ENCODE measurements at places on chromosomes 4 and X.

- no peak for DNase-seq
Measured at GRCh38 chr4:91092398-91092980, 965.3 kb downstream of the CCSER1 start.

DNA sequence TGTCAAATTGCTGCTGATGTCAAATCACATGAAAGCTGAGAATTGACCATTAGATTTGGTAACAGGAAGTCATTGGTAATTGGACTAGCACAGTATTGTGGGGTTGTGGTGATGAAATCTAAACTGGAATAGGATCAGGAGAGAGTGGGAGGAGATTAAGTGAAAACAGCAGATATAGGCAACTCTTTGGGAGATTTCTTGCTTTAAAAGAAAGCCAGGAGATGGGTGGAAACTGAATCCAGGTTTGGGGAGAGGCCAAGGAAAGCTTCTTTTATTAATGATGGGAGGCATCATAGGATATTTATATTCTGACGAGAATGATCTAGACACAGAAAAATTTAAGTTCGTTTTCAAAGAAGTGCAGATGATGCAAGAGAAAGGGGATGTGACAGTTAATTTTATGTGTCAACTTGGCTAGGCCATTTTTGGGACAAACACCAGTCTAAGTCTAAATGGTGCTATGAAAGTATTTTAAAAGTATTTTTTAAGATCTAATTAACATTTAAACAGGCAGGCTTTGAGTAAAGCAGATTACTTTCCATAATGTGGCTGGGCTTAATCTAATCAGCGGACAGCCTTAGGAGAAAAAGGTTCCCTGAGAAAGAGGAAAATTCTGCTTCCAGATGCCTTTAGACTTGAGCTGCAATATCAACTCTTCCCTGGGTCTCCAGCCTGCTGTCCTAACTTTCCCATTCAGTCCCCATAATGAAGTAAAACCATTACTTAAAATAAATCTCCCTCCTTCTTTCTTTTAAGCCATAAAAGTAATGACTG is 24.7 kb downstream of the SEC24D start:
- DNase-seq: no peak

DNA sequence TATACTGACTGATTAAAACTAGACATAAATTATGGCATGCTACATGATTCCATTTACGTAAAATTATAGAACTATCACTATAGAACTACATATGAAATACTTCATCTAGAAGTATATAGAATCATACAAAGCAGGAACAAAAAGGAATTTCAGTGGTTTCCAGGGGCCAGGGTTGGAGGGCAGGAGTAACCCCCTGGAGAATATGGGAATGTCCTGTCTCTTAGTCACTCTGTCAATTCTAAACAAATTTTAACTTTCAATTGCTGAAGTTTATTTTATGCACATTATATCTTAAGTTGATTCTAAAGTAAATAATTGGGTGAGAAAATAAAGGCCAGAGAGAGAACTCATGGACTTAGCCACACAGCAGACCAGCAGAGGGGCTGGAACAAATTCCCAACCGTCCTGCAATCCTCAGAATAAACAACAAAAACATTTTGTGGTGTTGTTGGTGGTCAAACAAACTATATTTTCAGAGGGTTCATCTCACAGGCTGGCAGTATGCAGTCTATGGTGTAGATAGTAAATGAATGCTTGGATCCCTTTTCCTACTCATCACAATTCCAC is 476.9 kb upstream of the SLIT2 start:
- DNase-seq: no peak

GRCh38 chrX:41490446-41490845 is 43.3 kb downstream of the NYX start:
- no peak for DNase-seq

DNA sequence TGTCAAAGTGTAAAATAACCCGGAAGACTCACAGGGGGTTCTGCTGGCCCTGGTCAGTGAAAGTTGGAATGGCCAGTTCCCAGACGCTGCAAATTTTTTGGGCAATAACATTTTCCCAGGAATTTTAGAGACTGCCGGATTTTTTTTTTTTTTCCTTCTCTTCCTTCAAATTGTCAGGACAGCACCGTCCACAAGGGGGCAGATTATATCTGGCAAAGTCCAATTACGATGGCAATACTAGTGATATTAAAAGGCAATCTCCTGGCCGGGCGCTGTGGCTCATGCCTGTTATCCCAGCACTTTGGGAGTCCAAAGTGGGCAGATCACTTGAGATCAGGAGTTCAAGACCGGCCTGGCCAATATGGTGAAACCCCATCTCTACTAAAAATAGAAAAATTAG is 20.5 kb downstream of the SLC25A5 start:
- DNase-seq: peak; percentile 4

- DNase-seq: no peak
Measured at GRCh38 chrX:136259543-136259942, 8.3 kb upstream of the MAP7D3 start.

GRCh38 chr4:81601358-81601694 is 129.6 kb upstream of the RASGEF1B start:
- no peak for DNase-seq

GRCh38 chr4:85492336-85492735 is 17.4 kb downstream of the ARHGAP24 start:
- no peak for DNase-seq

- DNase-seq: no peak
Measured at GRCh38 chrX:3461397-3462165, 115.1 kb upstream of the MXRA5 start.

DNA sequence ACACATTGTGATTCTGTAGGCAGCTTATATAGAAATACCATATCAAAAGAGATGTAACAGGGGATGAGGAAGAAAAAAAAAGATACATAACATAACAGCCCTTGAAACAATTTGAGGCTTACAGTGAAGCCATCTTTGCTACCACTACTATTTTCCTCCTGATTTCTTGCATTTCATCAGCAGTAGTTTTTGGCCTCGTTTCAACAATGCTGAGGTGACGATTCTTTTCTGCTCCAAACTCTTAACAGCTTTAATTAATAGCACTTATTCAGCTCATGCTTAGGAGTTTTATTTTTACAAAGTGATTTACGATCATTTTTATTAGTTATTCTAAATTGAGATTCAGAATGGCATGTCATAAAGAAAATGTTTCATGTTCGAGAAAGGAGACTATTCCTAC is 163.2 kb downstream of the DCK start:
- DNase-seq: no peak

GRCh38 chr4:184294606-184295133 is 77.0 kb upstream of the ENPP6 start:
- DNase-seq: no peak

- no peak for DNase-seq
Measured at GRCh38 chr4:71938776-71939175, 93.0 kb upstream of the NPFFR2 start.

GRCh38 chr4:182454440-182455013 is 211.3 kb downstream of the TENM3 start:
- no peak for DNase-seq

DNA sequence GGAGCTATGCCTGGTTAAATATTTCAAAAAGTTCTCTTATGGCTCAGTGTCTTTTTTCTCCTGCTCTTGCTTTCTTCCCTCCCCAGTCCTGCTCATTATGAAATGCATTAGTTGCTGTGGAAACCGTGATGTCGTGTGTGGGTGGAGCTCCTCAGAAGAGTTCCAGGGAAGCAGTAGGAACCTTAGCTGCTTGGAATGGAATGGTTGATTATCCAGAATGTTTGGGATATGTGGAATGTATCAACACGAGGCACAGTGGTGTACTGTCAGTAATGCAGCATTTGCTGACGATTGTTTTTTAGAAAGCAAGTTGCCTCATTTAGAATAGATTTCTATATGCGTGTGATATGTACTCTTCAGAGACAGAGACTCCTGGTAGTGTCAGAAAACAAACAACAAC is 333.2 kb downstream of the ARHGAP10 start:
- DNase-seq: peak; percentile 53

- no peak for DNase-seq
Measured at GRCh38 chr4:140061194-140061593, 92.8 kb downstream of the MAML3 start.

DNA sequence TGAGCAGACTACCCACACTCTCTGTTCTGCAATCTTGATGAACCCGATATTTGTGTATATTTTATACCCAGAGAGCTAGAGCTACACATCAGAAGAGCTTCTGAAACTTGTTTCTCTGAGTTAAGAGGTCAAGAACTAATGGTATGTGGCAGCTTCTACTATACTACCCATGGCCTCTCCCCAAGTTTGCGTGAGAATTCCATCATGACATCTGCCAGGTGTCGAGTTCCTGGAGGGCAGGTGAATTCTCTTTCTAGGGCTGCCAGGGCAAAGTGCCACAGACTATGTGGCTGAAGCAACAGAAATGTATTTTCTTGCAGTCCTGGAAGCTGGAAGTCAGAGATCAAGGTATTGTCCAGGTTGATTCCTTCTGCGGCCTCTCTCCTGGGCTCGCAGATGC is 4.4 kb downstream of the SORCS2 start:
- no peak for DNase-seq

DNA sequence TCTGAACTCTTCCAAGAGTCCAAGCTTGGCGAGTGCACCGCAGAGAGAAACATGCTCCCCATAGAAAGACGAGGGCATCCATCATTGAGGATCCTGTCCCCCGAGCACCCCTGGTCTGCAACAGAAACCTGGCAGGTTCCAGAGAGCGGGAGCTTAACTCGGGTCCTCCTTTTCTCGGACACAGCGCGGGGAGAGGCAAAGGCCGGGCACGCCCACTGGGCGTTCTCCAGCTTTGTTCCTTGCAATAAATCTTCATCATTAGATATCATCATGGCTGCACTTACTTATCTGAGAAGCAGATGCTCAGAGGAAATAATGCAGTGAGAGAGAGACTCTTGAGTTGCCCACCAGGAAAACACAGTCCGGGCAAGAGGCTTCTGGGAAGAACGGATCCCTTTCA is 90.1 kb upstream of the PSAPL1 start:
- DNase-seq: no peak

GRCh38 chr4:185693548-185694215 is 118.3 kb downstream of the SORBS2 start:
- DNase-seq: no peak

- DNase-seq: no peak
Measured at GRCh38 chrX:38558686-38559085, 2.7 kb upstream of the TSPAN7 start.

- no peak for DNase-seq
Measured at GRCh38 chr4:23134331-23134730, 441.6 kb downstream of the GBA3 start.

DNA sequence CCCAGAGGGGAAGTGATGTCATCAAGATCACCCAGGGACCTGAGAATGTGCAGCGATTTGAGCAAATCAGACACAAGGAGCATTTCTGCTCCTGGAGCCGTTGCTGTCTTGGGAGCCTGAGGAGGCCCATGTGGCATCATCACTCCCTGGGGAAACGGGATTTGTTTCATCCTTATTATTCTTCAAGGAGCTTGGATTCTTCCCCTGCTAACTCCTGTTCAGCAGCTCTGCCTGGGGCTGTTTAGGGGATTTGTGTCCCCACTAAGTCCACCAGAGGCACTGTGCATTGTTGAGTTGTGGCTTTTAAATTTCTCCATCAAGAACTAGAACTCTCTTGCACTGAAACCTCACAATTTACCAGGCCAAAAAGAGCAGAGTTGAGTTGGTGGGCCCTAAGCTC is 104.2 kb upstream of the MSX1 start:
- no peak for DNase-seq

- no peak for DNase-seq
Measured at GRCh38 chr4:7052923-7053715, 9.9 kb downstream of the TADA2B start.

GRCh38 chr4:158450741-158451140 is 70.9 kb upstream of the RXFP1 start:
- DNase-seq: no peak

- no peak for DNase-seq
Measured at GRCh38 chrX:38694394-38694793, 106.9 kb upstream of the MID1IP1 start.

GRCh38 chrX:136215559-136215958 is 35.6 kb downstream of the MAP7D3 start:
- DNase-seq: no peak

DNA sequence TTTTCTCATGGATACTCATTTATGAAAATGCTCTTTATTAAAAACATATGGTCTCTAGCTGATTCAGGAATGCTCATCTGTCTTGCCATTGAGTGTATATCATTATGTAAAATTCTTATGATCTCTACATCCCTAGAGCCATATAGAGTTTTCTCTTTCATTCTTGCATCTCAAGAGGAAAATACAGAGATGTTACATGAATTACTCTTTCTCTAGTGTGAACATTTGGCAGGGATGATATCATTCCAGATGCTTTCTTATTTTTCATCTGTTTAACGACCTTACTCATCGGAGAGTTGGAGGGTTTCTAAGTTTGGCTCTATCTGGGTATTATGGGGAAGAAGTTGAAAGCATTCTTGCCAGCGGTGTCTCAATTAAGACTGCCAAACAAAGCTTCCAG is 202.9 kb upstream of the SLC7A11 start:
- DNase-seq: no peak

DNA sequence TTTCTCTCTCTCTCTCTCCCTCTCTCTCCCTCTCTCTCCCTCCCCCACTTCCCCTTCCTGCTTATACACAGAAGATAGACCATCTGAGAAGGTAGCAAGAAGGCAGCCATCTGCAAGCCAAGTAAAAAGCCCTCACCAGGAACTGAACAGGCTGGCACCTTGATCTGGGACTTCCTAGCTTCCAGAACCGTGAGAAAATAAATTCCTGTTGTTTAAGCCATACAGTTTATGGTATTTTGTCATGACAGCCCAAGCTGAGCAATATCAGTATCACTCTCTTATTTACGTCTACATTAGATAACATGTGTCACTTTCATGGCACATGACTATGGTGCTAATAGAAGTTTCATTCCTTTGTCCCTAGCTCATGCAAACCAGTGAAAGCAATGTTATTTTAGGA is 581.1 kb downstream of the INPP4B start:
- no peak for DNase-seq

DNA sequence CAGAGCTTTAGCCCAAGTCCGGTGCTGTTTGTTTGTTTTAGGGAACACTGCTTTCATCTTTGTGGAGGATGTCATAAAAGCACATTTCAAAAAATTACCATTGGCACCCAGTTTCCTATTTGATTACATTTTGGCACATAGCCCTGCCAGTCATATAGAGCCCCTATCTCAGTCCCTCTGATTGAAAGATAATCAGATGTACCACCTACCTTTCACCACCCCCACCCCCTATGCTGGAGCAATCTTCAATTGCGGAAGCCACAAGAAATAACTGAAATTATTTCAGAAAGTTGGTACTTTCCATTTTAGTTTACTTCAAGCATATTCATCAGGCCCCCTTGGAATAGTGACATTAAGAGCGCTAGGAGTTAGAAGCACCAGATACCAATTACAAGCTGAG is 136.7 kb upstream of the RPL34 start:
- DNase-seq: no peak

DNA sequence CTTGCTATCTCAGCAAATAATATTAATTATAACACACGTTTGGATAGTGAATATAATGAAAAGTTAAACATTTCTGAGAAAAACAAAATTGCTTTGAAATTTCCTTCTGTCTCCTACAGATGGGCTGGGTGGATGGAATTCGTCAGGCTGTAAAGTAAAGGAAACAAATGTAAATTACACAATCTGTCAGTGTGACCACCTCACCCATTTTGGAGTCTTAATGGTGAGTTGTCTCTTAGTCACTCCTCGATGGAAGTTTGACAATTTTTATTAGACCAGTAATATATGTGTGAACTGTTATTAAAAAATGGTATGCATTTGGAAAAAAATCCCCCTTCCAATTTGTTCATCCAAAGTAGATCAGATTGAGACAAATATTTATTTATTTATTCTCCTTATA is 92.5 kb upstream of the BRS3 start:
- DNase-seq: no peak

- DNase-seq: no peak
Measured at GRCh38 chr4:183288955-183289354, 31.1 kb downstream of the CLDN22 start.

Data from nucleus accumbens (tissue), 56 donors.